ENCODE measurements at places on chromosomes 2 and 18. TPM values are rescaled to one million over a fixed set of nuclear protein-coding genes. Genes with fewer than 3 reads are reported as not detected.

- peaks cover 7% of the 10 kb centered on the region for H3K4me1 ChIP-seq
- DNase-seq, result peak; percentile 92
Observed at GRCh38 chr2:205775097-205775877, 93.0 kb downstream of the NRP2 start.

- H3K4me3 ChIP-seq, result no peak overlapping the region
- no peak overlapping the region for H3K27ac ChIP-seq
- no peaks in the 10 kb centered on the region for H3K4me1 ChIP-seq
- no peaks in the 10 kb centered on the region for H3K27me3 ChIP-seq
- no peak for DNase-seq
Observed at GRCh38 chr2:43302961-43303494, 76.6 kb upstream of the ZFP36L2 start.

DNA sequence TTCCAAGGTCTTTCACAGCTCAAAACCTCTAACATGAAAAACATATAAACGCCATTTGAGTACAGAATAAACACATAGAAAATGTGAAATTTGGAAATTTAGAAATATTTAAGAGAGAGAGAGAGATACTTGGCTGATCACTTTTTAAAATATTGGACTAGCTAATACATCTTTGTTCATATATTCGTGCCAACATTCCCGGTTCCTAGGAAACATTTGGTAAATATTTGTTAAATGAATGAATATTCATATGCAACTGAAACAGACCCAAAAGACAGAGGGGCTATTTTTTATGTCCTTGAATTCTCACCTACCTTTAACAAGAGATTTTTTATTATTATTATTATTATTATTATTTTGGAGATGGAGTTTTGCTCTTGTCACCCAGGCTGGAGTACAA lies 8.3 kb upstream of the COLEC12 start:
- H3K36me3 ChIP-seq, result no peaks in the 10 kb centered on the region
- no peaks in the 10 kb centered on the region for H3K4me1 ChIP-seq
- DNase-seq, result no peak
- no peak overlapping the region for H3K27ac ChIP-seq
- no peak overlapping the region for H3K4me3 ChIP-seq

DNA sequence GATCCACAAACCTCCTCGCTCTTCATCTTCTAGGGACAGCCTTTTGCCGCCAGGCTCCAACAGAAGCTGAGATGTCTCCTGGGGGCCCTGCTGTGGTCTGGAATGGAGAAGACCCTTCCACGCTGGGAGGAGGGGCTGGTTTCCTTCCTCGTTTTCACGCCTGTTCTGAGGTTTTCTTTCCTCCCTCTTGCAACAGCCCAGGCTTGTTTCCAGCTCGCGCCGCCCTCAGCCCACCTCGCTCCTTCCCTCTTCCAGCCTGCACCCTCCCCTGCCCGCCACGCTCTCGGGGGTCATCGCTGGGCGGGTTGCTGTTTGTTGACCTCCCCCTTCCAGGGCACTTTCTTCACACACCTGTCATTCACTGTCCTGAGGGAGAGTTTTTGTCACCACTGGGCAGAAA lies 55.4 kb downstream of the VAPA start:
- peaks cover 2% of the 10 kb centered on the region for H3K4me1 ChIP-seq
- H3K4me3 ChIP-seq, result no peak overlapping the region
- no peak for DNase-seq
- H3K36me3 ChIP-seq, result no peaks in the 10 kb centered on the region

The LCT gene
- under 0.01 TPM for total RNA-seq

The GLB1L gene
- total RNA-seq, result 28.2 TPM

The RNU2-63P gene
- total RNA-seq, result 268 TPM

The PAX8 gene
- 0.51 TPM for total RNA-seq

All from fibroblast of lung (primary cell).